ENCODE measurements at places on chromosomes 2 and 18. TPM values are rescaled to one million over a fixed set of nuclear protein-coding genes. Genes with fewer than 3 reads are reported as not detected.

Gene ALK
- total RNA-seq: 0.74 TPM

Gene MPV17
- total RNA-seq: 55.7 TPM

Gene TSPYL6
- total RNA-seq: not detected

Gene HOXD12
- 1.7 TPM for total RNA-seq

DNA sequence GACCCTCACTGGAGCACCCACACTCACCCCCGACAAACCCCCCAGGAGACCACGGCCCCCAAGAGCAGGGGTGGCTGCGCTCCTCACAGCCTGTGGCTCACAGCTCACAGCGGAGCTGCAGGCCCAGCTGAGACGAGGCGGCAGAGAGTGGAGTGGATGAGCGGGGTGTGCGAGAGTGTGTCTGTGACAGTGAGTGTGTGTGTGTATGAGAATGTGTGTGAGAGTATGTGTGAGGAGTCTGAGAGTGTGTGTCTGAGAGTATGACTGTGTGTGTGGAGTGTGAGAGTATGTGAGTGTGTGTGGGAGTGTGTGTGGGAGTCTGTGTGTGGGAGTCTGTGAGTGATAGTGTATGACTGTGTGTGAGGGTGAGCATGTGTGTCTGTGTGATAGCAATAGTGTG, 55.3 kb upstream of the ID2 start:
- no peaks in the 10 kb centered on the region for H3K36me3 ChIP-seq
- H3K4me3 ChIP-seq: no peak overlapping the region
- no peaks in the 10 kb centered on the region for H3K4me1 ChIP-seq
- H3K27me3 ChIP-seq: no peaks in the 10 kb centered on the region

- H3K36me3 ChIP-seq: no peaks in the 10 kb centered on the region
- H3K4me1 ChIP-seq: peaks cover 19% of the 10 kb centered on the region
- H3K4me3 ChIP-seq: no peak overlapping the region
- no peak for DNase-seq
- H3K27ac ChIP-seq: no peak overlapping the region
These were observed 207.6 kb upstream of the SMIM21 start for GRCh38 chr18:75635096-75635495.

DNA sequence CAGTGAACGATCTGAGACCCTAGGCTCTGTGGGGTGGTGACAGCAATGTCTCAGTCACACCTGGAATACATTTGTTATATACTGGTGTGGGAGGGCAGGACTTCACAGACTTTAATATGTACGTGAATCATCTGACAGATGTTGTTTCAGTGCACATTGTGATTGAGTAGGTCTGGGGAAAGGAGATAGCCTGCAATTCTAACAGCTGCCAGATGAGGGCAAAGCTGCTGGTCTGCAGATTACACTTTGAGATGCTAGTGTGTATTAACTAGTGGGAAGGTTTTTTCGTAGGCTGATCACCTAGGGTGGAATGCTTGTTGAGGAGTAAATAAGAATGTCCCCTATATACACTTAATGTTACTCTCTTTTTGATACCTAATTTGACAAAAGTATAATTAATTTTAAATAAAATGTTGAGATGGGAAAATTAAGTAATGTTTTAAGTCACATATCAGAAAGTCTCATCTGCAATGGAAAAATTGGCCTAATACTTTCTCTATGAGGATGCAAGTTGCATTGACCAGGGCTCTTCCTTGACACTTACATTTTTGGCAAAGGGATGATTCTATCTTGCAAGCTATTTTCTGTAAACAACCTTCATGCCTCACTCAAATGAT, 496.9 kb upstream of the HNMT start:
- no peaks in the 10 kb centered on the region for H3K27me3 ChIP-seq
- H3K4me3 ChIP-seq: no peak overlapping the region

DNA sequence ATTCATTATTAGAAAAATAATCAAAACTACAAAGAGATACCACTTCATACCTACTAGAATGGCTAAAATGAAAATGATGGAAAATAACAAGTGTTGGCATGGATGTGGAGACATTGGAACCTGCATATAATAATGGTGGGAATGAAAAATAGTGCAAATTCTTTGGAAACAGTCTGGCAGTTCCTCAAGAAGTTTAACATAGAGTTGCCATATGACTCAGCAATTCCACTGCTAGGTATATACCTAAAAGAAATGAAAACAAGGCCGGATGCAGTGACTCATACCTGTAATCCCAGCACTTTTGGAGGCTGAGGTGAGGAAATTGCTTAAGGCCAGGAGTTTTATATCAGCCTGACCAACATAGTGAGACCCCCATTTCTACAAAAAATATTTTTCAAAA, 41.6 kb upstream of the ACYP2 start:
- no peak overlapping the region for H3K27ac ChIP-seq
- H3K4me3 ChIP-seq: no peak overlapping the region
- H3K36me3 ChIP-seq: no peaks in the 10 kb centered on the region
- H3K27me3 ChIP-seq: no peaks in the 10 kb centered on the region

DNA sequence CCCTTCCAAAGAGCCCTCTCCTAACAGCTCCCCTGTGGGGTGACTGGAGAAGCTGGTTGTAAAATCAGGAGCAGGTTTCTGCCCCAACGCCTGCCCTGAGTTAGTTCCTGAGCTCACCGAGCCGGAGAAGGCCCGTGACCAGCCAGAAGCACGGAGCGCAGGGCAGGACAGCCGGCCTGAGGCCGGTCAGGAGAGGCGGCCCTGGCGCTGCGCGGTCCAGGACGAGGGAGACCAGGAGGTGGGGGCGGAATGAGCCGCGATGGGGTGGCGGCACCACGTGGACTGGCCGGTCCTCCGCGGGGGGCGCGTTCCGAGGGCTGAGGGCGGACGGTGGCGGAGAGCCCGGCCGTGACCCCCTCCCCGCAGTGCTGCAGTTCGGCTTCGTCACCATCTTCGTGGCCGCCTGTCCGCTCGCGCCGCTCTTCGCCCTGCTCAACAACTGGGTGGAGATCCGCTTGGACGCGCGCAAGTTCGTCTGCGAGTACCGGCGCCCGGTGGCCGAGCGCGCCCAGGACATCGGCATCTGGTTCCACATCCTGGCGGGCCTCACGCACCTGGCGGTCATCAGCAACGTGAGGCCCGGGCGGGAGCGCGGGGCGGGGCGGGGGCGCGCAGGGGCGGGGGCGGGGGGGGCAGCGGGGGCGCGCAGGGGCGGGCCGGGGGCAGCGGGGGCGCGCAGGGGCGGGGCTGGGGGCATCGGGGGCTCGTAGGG, 29.0 kb downstream of the ANO7 start:
- peaks cover 11% of the 10 kb centered on the region for H3K4me1 ChIP-seq
- no peak for DNase-seq
- peak overlapping the region; percentile 81 for H3K27ac ChIP-seq
- H3K4me3 ChIP-seq: peak overlapping the region; percentile 71
- H3K27me3 ChIP-seq: no peaks in the 10 kb centered on the region

GRCh38 chr2:188235364-188235763, 56.3 kb upstream of the GULP1 start:
- DNase-seq: no peak
- H3K36me3 ChIP-seq: no peaks in the 10 kb centered on the region
- no peaks in the 10 kb centered on the region for H3K27me3 ChIP-seq
- H3K4me1 ChIP-seq: no peaks in the 10 kb centered on the region
- H3K4me3 ChIP-seq: no peak overlapping the region

- DNase-seq: peak; percentile 60
- no peaks in the 10 kb centered on the region for H3K27me3 ChIP-seq
- H3K36me3 ChIP-seq: no peaks in the 10 kb centered on the region
These were observed 79.0 kb downstream of the PTGR3 start for GRCh38 chr18:75129717-75130477.

GRCh38 chr18:35624146-35624545, 42.6 kb downstream of the GALNT1 start:
- no peak overlapping the region for H3K4me3 ChIP-seq
- H3K36me3 ChIP-seq: peaks cover 12% of the 10 kb centered on the region
- peaks cover 27% of the 10 kb centered on the region for H3K4me1 ChIP-seq
- no peak for DNase-seq
- H3K27me3 ChIP-seq: no peaks in the 10 kb centered on the region
